Activated CD4-positive, alpha-beta T cell treated with anti-CD3 and anti-CD28 coated beads for 4 hours (primary cell): ENCODE measurements at places on chromosomes 3 and 15.

DNA sequence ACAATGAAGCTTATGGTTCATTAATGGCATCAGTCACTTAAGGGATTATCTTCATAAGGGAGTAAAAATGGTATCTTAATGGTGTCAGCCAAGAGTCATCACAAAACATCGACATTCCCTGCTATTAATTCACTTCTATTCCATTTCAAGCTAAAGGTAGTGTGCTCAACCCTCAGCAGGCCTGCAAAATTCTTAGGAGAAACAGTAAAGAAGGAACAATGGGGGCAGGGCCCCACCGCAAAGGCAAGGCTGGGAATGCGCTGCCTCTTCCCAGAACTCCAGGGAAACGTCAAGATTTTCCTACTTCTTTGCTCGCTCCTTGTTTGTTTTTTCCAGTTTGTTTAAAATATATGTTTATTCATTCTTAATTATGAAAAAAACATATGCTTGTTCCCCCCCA, 187.3 kb upstream of the TSC22D2 start:
- no peak for DNase-seq

- DNase-seq: no peak
These were observed 160.8 kb downstream of the SATB1 start for GRCh38 chr3:18264361-18264760.

DNA sequence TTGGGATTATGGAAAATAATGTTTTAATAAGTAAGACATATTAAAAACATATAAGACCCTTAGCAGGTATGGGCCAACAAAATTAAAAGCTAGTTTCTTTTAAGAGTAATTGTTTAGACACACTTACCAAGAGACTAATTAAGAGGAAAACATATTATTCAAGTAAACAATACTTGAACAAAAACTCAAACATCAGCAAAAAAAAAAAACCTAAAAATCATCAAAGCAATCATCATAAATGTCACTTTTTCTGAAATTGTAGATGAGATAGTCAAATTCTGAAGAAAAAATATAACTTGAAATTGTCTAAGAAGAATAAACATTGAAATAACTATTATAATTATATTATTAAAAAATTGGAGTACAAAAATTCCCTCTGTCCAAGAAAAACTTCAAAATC, 1318.2 kb downstream of the ZPLD1 start:
- DNase-seq: no peak

DNA sequence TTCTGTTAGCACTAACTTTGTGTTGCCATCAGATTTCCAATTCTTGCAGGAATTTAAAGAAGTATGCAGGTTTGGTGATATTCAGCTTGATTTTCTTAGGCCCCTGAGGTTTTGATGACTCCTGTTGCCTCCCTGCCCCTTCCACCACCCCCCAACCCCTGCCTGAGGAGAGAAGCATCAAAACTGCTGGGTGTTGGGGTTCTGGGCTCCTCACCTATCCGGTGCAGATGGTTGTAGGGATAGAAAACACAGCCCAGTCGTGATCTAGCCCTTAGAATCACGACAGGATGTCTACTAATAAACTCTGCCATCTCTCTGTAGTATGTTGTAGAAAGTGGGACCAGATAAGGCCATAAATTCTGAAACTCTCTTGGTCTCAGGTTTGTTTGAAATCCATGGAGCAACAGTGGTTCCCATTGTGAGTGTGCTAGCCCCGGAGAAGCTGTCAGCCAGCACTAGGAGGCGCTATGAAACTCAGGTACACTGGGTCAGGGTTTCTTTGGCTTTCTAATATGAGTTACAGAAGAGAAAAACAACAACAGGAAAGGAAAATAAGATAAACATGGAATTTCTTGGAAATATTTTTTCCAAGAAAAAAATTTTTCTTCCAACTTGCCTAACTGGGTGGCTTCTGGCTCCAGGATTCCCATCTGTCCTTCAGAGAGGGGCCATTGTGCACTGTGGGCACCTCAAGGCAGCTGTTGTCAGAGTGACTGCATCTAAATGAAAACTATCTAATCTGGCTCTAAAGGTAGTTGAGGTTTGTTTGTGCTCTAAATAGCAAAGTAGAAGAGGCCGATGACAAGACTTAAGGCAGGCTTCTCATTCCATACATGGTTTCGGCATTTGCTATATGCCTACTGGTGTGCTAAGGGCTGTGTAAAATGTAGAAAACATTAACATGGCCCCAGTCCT, 8.7 kb downstream of the SRP14 start:
- no peak for DNase-seq

DNA sequence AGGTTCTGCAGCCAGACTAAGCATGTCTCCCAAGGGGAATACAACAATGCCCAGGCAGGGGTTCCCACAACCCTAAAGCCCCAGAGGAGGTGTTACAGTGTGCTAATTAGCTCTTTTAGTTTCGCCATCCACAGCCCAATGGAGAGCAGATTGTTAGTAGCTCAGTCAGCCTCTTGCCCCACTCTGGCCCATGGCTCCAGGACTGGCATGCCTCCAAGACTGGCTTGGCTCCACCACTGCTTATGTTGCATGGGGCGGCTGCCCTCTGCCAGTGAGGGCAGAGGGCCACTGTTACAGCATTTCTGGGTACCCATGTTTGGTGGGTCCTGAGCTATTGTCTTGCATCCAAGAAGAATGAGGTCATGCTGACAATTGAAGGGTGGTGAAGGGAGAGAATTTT, 231.1 kb upstream of the MDFIC2 start:
- no peak for DNase-seq

DNA sequence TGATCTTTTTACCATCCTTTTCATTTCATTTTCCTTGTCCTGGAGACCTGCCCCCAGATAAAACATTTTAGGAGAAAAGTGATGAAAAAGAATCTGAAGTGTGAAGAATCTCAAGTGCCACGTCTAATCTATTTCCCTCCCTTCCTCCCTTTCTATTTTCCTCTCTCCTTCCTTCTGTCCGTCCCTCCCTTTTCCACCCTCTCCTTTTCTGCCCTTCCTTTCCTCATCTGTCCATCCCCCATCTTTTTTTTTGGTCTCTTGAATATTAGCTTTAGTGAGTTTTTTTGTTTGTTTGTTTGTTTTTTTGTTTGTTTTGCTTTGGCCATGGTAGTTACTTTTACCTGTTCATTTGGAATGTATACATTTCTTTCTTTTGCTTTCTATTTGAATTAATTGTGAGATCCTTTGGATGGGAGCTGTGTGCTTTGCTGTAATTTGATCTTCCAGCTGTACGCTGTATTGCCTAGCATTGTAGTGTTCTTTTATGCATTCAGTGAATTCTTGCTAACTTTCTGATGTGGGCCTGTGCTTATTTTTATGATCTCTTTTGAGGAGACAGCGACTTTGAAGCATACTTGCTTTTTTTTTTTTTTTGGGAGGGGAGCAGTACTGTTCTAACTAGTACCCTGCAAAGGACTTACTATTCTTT, 19.2 kb downstream of the CDIN1 start:
- no peak for DNase-seq

DNA sequence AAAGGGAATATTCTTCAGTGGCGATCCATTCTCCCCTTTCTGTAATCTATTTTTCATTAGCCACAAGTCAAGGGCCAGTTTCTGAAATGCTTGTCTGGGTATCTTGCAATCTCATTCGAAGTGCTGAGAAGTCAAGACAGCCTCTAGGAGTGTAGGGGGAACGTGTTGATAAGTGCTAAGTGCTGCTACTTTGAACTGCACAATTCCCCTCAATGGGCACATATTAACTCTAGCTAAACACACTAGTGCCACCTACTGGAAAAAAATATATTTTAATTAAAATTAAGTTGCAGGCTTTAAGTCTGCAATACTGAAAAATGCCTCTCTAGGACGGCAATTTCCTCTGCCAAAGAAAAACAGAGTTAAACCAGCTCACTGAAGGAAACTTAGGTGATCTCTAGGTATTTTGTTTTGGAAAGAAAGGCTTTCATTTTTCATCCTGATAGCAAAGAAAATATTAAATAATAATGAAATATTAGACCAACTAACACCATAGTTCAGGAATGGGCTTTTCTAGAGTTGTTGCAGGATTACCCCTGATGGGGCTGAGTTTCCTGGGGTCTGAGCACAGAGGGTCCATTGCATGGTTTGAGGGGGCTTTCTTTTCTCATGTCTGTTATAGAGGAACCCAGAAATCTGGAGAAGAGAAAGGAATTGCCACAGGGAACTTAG, 181.9 kb upstream of the KBTBD8 start:
- DNase-seq: no peak

- no peak for DNase-seq
These were observed 194.8 kb upstream of the PFN2 start for GRCh38 chr3:150165396-150166094.

DNA sequence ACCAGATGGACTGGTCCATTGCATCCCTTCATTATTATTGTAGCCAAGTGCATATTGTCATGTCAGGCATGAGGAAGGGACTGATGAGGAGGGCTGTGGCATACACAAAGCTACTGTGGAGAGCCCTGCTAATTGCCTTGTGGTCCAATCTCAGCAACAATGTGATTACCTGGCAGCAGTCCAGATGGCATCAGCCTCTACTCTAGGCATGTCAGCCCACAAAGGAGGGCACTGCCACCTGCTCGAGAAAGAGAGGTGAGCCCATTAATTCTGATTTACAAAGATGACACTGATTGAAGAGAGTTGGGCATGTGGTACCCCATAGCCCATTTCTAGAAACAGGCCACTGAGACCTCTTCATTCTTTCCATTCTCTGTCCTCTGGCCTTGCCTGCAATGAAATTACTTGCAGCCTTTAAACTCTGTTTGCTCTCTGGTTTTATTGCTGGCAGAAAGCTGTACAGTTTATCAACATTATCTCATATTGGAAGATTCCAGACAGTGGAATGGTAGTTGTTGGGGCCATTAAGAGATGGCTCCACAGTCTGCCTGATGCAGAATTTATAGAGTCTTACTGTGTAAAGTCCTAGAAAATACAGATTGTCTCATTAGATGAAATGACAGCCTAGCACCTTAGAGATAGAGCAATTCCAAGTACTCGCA, 307.7 kb downstream of the ARPP21 start:
- DNase-seq: no peak

DNA sequence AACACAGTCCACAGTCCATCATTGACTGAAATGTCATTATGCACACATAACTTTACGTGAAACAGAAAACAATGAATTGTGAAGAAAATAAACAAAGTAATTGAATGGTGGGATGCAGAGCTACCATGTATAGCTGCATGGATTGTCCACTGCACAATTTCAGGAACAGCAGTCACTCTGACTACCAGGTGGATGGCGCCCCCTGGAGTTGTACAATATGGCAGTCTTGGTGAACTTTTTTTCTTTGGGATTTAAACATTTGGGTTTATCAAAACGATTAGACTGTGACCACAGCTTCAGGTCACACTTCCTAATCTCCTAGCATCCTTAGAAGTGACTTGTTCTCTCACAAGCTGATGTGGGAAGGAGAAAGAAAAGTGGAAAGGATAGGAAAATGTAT, 48.9 kb upstream of the TCF12 start:
- DNase-seq: no peak

- DNase-seq: no peak
These were observed 337.1 kb upstream of the LRRFIP2 start for GRCh38 chr3:37511463-37511920.

- no peak for DNase-seq
These were observed 17.8 kb upstream of the TXNRD3 start for GRCh38 chr3:126672741-126673140.

GRCh38 chr3:66394019-66394752, 106.6 kb downstream of the LRIG1 start:
- DNase-seq: peak; percentile 29

- no peak for DNase-seq
These were observed 33.7 kb downstream of the CRTC3 start for GRCh38 chr15:90563463-90563862.

- DNase-seq: no peak
These were observed 394.9 kb upstream of the WNT5A start for GRCh38 chr3:55882006-55882405.

GRCh38 chr3:71176366-71176765, 407.2 kb downstream of the FOXP1 start:
- no peak for DNase-seq

- DNase-seq: no peak
These were observed 812 bp upstream of the SEC62 start for GRCh38 chr3:169965562-169966427.

GRCh38 chr3:188574885-188575284, 420.9 kb downstream of the LPP start:
- no peak for DNase-seq

DNA sequence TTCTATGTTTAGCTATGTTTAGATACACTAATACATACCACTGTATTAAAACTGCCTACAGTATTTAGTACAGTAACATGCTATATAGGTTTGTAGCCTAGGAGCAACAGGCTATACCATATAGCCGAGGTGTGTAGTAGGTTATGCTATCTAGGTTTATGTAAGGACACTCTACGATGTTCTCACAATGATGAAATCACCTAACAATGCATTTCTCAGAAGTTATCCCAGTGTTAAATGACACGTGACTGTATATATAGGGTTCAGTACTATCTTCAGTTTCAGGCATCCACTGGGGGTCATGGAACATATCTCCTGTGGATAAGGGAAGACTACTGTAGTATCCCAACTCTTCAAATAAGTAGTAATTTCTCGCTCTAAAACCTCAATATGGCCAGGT, 97.4 kb downstream of the TMCC1 start:
- DNase-seq: no peak

DNA sequence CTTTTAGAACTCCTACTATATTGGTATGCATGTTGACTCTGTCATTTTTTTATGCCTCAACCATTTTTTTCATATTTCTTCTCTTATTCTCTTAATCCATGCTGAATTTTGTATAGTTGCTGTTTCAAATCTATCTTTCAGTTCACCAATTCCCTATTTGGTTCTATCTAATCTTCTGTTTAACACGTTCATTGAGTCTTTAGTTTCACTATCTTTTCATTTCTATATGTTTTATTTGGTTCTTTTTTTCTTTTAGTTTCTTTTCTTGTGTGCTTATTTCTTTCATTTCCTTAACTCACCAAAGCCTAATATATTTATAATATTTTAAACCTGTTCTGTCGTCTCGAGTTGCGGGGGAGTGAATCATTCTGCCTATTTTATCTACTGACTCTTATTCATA, 8.0 kb downstream of the AQP9 start:
- DNase-seq: no peak

GRCh38 chr3:122926322-122926721, 101.2 kb downstream of the SEMA5B start:
- DNase-seq: no peak

GRCh38 chr3:107982165-107982564, 108.7 kb downstream of the CD47 start:
- no peak for DNase-seq
